ENCODE measurements at places on chromosomes 7 and 10. TPM values are rescaled to one million over a fixed set of nuclear protein-coding genes. Genes with fewer than 3 reads are reported as not detected.

The PNLIPRP3 gene
- total RNA-seq, result not detected

The CLCN1 gene
- total RNA-seq, result not detected

The OPN4 gene
- not detected for total RNA-seq

The SERPINE1 gene
- 1,952 TPM for total RNA-seq

The GPR158 gene
- total RNA-seq, result not detected

The CFAP58 gene
- total RNA-seq, result 0.39 TPM

The PDGFA gene
- 87.3 TPM for total RNA-seq

The NYAP1 gene
- total RNA-seq, result 2.9 TPM

The OAT gene
- total RNA-seq, result 101 TPM

Measured in mammary microvascular endothelial cell (primary cell).